ENCODE measurements at places on chromosomes 3 and 15.

DNA sequence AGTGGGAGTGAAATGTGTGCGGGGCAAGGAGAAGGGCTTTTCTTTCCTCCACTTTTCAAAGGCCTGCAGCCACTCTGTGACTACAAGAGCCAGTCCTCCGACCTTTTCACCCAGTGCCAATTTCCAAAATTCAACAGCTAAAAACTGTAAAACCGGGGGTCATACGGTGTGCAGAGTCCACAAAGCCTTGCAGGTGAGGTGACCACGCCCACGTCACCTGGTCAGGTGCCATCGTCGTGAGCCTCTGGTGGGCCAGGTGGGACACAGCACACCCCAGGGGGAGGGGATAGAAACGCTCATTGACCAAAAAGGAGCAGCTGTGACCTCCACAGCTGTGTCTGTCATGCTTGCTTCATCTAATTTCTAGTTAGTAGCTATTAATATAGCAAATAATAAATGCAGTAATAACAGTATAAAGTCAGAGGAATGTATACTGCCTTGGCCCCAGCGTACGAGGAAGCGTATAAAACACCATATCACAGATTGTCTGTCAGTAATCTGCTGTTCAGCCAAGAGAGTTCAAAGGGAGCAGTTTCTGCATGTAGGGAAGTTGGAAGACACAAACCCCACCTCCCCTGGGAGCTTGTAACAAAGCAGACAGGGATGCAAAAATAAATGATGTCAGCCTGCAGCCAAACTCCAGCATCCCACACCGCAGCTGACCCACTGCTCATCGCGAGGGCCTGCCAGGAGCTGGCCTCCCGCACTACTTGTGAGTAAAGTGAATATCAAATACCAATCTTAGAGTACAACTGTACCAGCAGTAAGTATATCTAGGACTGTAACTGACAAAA is 86.7 kb downstream of the VGLL4 start:
- no peak for DNase-seq

- no peak for DNase-seq
Observed at GRCh38 chr3:4928277-4928789, 50.9 kb upstream of the BHLHE40 start.

- DNase-seq: no peak
Observed at GRCh38 chr3:15892311-15893227, 94.8 kb upstream of the ANKRD28 start.

- peak; percentile 22 for DNase-seq
Observed at GRCh38 chr15:95620934-95621579, 709.4 kb upstream of the NR2F2 start.

GRCh38 chr3:8578282-8578681 is 66.3 kb downstream of the SSUH2 start:
- DNase-seq: no peak
